HT1080 (cell line): ENCODE measurements at places on chromosomes 3 and 15.
A peak's percentile ranks its signal among the peaks of the same experiment; 100 is the strongest.

GRCh38 chr3:150348500-150348899 is 59.6 kb upstream of the TSC22D2 start:
- peak; percentile 95 for DNase-seq

- DNase-seq, result no peak
Observed at GRCh38 chr15:56532721-56533460, 68.0 kb upstream of the MNS1 start.

DNA sequence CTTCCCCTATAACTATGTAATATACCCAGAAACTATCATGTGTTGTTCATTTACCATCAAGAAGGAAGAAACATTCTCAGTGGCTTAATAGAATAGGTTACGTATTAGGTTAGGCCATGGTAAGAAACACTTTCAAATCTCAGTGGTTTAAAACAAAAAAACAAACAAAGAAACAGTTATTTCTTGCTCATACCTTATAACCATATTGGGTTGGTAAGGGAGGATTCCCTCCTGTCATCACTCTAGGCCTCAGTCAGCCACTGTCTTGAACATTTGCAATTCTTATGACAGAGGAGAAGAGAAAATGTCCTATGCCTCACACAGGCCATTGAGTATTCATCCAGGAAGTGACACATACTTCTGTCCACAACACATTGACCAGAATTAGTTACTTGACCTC is 727.7 kb upstream of the NECTIN3 start:
- peak; percentile 74 for DNase-seq

GRCh38 chr3:5140230-5140621 is 18.1 kb downstream of the ARL8B start:
- no peak for DNase-seq

DNA sequence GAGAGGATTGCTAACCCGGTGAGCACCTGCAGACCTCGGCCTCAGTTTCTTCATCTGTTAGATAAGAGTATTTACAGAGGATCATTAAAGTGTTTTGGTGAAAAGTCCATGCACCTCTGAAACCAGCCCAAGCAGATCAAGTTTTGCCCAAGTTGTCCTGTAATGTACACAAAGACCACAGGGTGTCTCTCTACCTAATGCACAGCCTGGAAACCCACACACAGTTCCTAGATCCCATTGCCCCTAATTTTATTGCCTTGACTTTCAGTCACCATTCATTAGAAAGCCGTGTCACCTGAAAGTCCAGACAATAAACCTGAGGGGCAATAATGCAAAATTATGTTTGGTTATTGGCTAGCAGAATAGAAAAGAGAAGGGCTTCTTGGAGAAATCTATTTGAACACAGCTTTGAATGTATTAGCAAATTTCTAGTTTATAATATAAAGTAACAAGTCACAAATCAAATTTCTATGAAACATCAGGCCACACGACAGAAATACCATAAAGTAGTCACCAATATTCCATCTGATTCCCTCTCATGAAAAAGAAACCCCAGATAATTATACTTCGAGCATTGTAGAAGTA is 161.3 kb upstream of the SLC2A2 start:
- peak; percentile 56 for DNase-seq
